ENCODE measurements at places on chromosomes 13 and 19. TPM values are rescaled to one million over a fixed set of nuclear protein-coding genes. Genes with fewer than 3 reads are reported as not detected.

DNA sequence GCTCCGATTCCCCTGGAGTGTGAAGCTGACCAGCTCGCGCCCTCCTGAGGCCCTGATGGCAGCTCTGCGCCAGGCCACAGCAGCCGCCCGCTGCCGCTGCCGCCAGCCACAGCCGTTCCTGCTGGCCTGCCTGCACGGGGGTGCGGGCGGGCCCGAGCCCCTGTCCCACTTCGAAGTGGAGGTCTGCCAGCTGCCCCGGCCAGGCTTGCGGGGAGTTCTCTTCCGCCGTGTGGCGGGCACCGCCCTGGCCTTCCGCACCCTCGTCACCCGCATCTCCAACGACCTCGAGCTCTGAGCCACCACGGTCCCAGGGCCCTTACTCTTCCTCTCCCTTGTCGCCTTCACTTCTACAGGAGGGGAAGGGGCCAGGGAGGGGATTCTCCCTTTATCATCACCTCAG, 20.3 kb downstream of the CKM start:
- DNase-seq: no peak

DNA sequence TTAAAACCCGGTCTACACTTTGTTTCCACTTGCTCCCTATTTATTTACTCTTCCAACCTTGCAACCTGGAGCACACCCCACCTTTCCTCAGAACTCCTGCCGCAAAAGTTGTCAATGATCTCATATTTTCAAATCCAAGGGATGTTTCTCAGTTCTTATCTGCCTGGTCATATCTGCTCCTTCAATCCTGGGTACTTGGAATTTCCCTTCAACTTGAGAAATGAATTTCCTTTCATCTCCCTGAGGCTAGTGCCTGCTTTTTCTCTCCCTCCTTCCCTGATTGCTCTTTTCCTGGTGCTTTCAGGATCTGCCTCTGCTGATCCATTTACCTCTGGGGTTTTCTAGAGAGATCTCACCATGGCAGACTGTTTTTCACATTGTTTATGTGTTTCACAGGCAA, 154.8 kb upstream of the IRS2 start:
- no peak for DNase-seq

DNA sequence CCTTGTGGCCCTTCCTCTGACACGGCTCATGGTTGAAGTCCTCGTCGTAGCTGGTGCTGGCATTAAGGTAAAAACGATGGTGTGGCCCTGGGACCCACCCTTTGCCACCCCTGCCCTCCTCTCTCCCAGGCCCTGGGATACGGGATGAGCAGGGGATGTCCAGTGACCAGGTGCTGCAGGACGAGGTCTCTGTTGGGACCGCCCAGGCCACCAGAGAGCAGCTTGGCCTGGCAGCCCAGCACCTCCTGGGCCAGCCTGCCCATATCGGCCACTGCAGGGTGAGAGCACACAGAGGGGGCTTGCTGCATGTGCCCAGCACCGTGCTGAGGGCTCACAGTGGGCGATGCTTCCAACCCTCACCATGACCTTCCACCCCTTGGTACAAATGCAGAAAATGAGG, 6.4 kb downstream of the ACTMAP start:
- DNase-seq: peak; percentile 77

DNA sequence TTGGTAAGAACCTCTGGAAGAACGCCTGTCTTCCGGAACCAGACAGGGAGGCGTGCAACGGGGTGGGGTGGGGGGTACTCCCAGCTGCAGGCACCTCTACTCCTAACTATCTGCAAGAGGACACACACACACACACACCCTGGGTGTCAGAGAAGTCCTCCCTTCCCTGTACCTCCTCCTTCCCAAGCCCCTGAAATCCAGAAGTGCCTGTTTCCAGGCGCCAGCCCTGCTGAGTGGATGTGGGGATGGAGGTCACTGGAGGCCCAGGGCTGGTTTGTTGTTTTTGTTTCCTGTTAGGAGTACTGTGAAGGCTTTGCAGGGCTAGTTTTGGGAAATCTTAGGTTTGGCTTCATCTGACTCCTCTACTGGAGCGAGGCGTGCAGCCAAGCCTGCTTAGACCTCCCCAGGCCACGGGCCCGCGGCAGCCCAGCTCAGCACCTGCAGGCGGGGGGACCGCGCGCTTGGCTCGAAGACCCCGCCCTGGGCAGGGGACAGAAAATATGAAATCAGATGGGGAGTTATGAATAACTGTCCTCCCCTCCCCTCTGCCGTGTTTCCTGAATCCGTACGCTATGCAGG, 36.4 kb downstream of the SOX1 start:
- no peak for DNase-seq

The IGFL3 gene
- not detected for total RNA-seq

The AMER2 gene
- not detected for total RNA-seq

DNA sequence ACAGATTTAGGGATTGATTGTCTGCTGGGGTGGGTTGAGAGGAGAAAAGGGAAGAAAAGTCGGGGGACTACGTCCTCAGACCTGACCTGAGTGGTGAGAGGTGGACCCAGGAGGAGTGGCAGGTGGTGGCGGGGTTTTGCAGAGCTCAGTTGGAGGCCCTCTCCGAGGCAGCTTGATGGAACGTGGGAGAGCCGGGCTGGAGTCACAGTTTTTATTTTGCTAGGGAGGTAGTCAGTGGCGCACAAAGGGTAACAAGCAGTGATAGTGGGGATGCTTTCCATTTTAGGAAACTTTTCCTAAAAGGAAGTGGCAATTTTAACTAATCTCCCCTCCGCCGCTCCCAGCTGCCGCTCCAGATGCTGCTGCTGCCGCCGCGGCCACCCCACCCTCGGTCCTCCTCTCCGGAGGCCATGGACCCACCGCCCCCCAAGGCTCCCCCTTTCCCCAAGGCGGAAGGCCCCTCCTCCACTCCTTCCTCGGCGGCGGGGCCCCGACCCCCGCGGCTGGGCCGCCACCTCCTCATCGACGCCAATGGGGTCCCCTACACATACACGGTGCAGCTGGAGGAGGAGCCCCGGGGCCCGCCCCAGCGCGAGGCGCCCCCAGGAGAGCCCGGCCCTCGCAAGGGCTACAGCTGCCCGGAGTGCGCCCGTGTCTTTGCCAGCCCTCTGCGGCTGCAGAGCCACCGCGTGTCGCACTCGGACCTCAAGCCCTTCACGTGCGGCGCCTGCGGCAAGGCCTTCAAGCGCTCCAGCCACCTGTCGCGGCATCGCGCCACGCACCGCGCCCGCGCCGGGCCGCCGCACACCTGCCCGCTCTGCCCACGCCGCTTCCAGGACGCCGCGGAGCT, 1.1 kb upstream of the ZNF581 start:
- DNase-seq: peak; percentile 95

- no peak for DNase-seq
Measured at GRCh38 chr19:54526972-54527371, 24.3 kb downstream of the LAIR2 start.

The ZNF98 gene
- total RNA-seq: under 0.01 TPM

The NLRP11 gene
- not detected for total RNA-seq

GRCh38 chr19:48353677-48354076, 10.1 kb downstream of the TMEM143 start:
- no peak for DNase-seq

The DENND1C gene
- total RNA-seq: not detected

- DNase-seq: no peak
Measured at GRCh38 chr13:30648522-30649012, 30.8 kb downstream of the USPL1 start.

GRCh38 chr13:110911880-110912279, 3.0 kb downstream of the ANKRD10 start:
- DNase-seq: no peak

The OR7A5 gene
- not detected for total RNA-seq

GRCh38 chr19:38949580-38950367, 19.0 kb downstream of the MRPS12 start:
- peak; percentile 91 for DNase-seq

DNA sequence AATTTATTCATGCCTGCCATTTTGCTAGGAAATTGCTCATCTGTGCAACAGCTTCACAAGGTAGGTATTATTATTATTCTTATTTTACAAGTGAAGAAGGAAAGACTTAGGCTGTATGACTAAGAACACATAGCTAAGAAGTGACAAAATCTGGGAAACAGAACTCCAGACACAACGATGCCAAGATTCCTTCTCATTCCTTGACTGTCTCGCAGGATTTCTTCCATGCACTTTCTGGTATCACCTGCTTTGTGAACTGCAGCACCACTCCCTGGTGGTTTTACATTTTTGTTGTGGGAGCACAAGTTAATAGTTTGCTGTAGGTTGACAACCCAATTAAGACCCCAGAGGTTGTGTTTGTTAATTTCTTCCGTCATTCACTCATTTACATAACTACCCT, 188.5 kb downstream of the LACC1 start:
- peak; percentile 62 for DNase-seq

- no peak for DNase-seq
Measured at GRCh38 chr13:20994441-20994821, 67.0 kb downstream of the LATS2 start.

DNA sequence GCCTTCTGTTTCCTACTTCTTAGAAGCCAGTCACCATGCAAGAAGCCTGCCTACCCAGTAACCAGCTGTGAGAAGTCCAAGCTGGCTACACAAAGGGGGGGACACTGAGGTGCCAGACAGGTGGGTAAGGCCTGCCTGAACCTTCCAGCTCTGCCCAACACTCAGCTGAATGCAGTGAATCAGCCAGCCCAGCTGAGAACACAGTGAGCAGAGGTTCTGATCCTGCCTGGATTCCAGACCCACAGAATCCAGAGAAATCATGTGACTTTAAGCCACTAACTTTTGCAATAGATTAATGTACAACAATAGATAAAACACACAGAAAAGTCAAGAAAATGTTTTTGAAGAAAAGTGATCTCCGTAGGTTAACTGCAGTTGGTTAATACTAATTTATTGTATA, 151.7 kb downstream of the EFNB2 start:
- no peak for DNase-seq

DNA sequence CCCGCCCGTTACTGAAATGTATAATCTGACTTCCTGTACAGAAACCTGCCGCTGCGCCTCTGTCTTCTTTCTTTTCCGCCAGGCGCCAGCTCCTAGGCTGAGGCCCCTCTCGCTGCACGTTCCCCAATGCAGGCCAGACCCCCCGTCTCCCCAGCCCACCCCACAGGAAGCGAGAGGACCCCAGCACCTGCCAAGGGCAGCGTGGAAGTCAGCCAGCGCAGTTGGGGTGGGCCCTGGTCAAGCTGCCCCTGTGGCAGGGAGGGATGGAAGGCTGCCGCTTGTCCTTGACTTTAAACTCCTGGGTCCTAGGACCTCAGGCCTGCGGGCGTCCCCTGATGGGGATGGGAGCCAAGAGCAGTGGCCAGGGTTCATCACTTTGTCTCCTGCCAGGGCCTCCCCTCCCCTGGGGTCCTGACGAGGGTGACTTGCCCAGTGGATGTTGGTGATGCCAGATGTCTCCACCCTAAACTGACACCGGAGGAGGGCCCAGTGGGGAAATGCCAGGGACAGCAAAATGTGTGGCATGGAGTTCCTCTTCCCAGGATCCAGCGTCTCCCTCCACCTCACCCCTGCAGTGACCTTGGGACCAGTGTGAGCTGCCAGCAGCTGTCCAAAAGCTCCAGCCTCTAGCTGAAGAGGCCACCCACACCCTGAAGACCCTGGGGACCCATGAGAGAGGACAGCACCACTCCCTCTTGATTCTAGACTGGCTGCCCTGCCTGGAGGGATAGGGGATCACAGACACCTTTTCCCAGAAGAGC, 8.5 kb upstream of the MARCHF2 start:
- peak; percentile 34 for DNase-seq

The GNG7 gene
- 0.29 TPM for total RNA-seq

GRCh38 chr13:29577136-29578051, 18.1 kb downstream of the SLC7A1 start:
- DNase-seq: no peak

DNA sequence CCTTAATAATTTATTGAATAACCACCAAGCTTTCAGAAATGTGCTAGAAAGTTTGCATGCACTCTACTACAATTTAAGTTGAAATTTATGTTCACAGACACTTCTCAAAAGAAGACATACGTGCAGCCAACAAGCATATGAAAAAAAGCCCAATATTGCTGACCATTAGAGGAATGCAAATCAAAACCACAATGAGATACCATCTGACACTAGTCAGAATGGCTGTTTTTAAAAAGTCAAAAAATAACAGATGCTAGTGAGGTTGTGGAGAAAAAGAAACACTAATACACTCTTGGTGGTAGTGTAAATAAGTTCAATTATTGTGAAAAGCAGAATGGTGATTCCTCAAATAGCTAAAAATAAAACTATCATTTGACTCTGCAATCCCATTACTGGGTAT, 308.8 kb upstream of the PCDH9 start:
- no peak for DNase-seq

The CRX gene
- total RNA-seq: not detected

The ASF1B gene
- 2.7 TPM for total RNA-seq

- DNase-seq: peak; percentile 82
Measured at GRCh38 chr19:3389876-3390371, 23.5 kb downstream of the NFIC start.

The ZNF285 gene
- total RNA-seq: 5.8 TPM

- DNase-seq: no peak
Measured at GRCh38 chr13:101752432-101752831, 300.0 kb downstream of the ITGBL1 start.

The PDE4C gene
- total RNA-seq: not detected

DNA sequence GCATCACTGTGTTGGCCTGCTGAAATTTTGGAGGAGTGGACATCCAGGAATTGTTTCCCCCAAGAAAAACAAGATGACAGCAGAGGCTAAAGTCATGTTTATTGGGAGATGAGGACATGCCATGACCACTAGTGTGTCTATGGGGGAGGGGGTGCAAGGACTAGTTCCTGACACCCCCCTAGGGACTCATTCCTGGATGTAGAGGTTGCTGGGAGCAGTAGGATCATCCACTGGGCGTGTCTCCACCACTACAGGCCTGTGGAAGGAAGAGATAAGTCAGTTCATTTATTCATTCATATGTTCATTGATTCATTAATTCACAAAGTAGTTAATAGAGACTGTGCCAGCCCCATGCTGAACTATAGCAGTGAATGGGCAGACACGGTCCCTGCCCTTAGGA, 30.2 kb downstream of the MAP4K1 start:
- peak; percentile 72 for DNase-seq

GRCh38 chr13:89502286-89502685, 1831.1 kb downstream of the SLITRK5 start:
- no peak for DNase-seq

- DNase-seq: no peak
Measured at GRCh38 chr13:64054321-64054720, 2638.7 kb upstream of the PCDH20 start.

DNA sequence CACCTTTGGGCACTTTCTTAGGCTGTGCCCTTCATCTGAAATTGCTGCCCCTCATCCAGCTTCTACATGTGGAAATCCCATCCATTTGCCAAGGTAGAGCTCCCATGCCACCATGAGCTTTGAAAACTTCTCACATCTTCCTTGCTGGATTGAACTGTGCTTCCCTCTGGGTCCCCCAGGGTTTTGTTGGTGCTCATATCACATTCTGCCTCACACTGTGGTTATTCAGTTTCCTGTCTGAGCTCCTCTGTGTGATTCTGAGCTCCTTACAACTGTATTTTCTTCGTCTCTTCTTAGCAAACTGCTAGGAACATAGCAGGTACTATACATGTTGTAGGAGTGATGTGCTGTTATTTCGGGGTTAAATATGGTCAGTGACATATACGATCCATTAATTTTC, 74.9 kb upstream of the KL start:
- DNase-seq: no peak

The ZNF625 gene
- total RNA-seq: 13.0 TPM

- DNase-seq: no peak
Measured at GRCh38 chr19:41552558-41552957, 23.4 kb upstream of the CEACAM21 start.

Measured in osteoblast (primary cell).